ENCODE measurements at places on chromosomes 5 and 9.

DNA sequence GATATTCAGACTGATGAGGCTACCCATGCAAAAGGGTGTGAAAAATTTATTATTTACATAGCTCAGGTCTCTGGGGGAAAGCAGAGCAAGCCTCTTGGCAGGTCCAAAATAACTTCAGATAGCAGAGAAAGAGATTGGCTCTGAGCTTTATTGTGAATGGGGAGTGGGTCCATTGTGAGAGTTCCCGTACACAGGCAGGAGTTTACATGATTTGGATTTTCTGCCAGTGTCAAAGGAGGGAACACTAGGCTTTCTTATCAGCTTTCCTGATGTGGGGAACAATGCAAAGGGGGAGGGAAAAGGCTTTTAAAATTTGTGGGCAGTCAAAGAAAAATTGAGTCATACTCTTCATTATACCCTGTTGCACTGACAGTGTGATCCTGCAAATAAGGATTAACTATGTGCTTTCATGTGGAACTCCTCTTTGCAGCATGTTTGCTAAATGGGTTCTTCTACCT is 615.0 kb upstream of the RIOK2 start:
- DNase-seq = no peak

GRCh38 chr5:151345187-151345807 is 2.1 kb downstream of the SLC36A2 start:
- DNase-seq = no peak

DNA sequence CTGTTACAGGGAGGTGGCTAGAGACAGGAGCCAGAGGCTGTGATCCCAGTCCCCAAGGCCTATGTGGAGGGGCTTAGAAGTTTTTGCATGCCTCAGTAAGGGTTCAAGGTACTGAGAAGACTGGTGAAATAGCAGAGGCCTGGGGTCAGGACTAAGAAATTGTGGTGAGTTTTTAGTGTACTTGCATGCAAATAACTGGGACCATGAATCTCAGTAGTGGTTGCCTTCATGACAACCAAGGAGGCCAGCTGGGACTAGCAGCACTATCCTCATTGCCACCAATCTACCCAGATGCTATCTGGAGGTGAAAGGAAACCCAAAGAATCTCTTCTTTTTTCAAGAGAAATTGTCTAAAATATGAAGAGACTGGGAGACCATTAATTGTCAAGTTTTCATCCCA is 395.1 kb downstream of the CETN3 start:
- DNase-seq = no peak

- DNase-seq = no peak
Measured at GRCh38 chr9:114591291-114591787, 3.8 kb downstream of the ATP6V1G1 start.

- no peak for DNase-seq
Measured at GRCh38 chr9:77848897-77849296, 182.7 kb downstream of the GNAQ start.

GRCh38 chr9:116806075-116806474 is 119.0 kb downstream of the TRIM32 start:
- DNase-seq = no peak

DNA sequence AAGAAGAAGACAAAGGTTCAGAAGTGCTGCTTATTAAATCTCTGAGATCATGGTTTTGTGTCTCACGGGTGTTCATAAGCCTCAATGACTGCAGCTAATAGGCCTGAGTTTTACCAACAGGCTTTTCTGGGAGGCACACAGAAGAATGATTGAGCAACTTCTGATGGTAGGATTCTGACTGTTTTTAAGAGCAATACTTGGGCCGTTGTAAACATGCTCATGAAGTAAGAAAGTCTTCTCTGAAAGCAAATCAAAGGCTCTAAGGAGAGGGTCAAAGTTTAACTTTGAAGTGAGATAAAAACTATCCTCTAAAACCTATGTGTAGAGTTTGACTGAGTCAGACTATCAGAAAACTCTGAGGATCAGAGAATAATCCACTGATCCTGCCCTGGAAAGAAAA is 390.9 kb upstream of the DAB2 start:
- no peak for DNase-seq

DNA sequence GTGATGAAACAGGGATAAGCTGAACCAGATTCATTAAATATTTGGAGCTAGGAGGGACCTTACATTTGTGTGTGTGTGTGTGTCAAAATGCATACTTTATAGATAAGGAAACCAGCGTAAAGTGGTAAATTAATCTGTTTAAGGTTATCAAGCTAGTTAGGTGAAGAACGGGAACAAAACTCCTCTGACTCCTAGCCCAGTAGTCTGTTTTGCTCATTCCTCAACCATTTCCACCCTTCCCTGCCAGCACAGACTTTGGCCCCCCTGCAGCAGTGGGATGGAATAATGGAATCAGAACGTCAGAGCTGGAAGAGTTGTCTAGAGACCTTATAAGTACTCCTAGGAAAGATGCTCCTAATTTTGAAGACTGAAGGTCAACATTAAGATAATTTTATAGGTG is 6.5 kb downstream of the AGXT2 start:
- DNase-seq = no peak

DNA sequence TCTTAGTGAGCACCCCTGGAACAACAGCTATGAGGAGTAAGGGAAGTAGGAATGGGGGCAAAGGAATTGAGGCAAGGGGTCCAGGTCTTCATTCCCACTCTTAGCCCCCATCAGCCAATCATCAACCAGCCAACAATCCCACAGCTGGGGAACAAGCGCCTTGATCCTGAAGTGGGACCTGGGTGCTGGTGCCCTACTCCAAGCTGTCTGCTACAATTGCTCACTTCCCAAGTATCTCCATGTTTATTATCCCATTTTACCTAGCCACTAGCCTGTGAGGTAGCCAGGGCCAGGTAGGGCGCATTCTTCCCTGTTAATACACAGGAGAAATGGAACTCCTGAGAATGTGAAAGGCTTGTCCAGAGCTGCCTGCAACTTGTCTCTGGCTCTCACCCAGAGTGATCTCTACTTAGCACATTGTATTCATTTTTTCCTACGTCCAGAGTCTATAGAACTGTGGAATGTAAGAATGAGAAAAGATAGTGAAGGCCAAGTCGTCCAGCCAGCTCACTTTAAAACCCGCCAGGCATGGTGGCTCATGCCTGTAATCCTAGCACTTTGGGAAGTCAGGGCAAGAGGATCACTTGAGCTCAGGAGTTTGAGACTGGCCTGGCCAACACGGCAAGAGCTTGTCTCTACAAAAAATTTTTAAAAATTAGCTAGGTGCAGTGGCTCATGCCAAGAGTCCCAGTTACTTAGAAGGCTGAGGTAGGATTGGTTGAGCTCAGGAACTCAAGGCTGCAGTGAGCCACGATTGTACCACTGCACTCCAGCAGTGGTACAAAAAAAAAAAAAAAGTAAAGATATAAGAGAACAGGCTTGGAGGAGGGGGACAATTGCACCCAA is 6.2 kb upstream of the DNAJC18 start:
- no peak for DNase-seq

Data from stimulated activated CD4-positive, alpha-beta T cell treated with anti-CD3 and anti-CD28 coated beads, Interleukin-4, amount 100 ng/mL, for 48 hours (primary cell).